ENCODE measurements at places on chromosomes 12 and 14.

DNA sequence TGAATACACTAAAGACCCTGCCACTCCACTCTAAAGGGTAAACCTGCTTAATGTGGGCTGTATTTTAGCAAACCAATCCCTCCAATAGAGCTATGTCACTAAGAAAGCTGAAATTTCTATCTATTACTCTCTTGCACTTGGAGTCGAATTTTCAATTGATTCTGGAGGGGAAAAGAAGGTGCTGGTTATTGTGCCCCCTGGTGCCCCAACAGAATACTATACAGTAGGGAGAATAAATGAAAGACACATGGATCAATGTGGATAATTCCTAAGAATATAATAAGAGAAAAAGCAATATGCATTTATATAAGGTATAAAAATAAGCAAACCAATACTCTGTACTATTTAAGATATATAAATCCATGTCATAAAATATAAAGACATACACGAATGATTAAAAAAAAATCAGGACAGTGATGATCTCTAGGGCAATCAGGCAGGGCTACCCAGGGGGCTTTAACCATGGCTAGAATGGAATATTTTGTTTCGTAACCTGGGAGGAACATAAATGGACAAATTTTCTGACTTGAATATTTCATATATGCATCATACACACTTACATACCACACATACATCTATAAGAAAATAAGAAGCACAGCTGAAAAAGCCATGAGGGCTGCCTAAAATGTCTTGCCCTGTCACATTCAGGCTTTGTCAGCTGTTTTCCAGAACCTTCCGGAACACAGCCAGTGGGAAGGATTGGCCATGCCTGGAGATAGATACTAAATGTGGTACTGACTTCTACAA lies 54.4 kb downstream of the EFCAB11 start:
- DNase-seq: no peak

DNA sequence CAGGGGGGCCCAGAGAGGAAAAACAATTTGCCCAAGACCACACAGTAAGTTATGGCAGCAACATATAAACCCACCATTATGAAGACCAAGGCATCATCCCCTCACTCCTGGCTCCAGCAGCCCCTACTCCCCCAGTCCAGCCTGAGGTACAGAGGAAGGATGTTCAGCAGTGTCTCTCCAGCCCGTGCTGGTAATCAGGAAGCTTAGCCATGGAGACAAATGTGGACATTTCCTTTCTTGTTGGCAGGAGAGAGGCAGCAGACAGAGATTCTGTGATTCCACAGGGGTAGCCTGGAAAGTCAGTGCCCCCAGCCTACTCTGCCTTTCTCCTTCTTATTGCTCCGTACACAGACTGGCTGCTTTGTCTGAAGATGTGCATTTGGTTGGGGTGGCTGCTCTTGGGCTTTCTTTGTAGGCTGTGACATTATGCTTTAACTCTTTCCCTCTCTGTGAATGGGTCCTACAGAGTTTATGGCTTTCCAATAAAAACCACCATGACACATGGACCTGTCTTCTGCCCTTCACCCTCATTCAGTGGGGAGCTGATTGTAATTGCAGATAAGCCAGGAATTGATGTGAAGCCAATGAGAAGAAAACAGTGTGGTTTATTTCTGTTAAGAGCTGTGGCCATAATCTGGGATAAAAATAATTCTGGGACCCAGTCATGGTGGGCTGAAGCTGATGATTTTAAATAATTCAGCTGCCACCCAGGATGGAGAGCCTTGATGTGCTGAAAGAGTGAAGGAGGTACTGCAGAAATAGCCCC lies 3.4 kb downstream of the RPH3A start:
- no peak for DNase-seq

- DNase-seq: no peak
These were observed 40.7 kb downstream of the WNK1 start for GRCh38 chr12:793037-793436.

GRCh38 chr12:20368114-20368650 lies at the start of gene PDE3A:
TSS of gene PDE3A (plus strand) at chr12:20368537. CDS start at chr12:20369285, 748 bp downstream.
- DNase-seq: no peak

GRCh38 chr14:77580477-77580876 lies 36.0 kb downstream of the SPTLC2 start:
- DNase-seq: no peak

DNA sequence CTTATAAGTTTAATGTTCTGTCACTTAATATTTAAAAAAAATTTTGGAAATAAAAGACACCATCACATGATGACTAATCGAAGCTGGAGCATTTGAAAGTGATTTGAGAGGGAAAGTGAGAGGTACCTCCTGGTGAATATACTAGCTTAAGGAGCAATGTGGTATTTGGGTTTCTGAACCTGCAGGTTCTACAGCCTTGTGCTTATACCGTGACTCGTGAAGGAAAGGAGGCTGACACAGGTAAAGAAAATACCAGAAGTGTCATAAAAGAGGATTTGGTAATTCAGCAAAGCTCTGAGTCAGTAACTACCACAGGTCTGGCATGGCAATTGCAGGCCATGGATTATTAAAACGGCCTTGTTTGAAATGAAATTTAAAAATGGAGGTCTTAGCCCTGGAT lies 151.0 kb downstream of the SLC38A4 start:
- no peak for DNase-seq

DNA sequence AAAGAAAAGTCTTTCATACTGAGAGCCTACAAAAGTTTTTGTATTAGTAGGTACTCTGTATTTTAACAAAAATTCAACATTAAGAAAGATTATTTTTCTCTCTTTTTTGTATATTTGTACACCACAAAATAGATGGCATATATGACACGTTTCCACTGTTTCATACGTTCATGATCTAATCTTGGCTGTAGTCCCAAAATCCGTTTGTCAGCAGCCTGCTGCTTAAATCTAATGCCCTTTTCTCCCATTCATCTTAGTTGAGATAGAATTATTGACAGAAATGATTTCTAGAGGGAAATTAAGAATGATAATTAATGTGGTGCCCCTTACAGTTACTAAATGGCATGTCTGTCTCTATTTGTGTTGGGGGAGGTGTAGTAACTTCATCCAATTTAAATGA lies 140.7 kb upstream of the NOVA1 start:
- no peak for DNase-seq

- no peak for DNase-seq
These were observed 357.1 kb upstream of the SFSWAP start for GRCh38 chr12:131353826-131354225.

DNA sequence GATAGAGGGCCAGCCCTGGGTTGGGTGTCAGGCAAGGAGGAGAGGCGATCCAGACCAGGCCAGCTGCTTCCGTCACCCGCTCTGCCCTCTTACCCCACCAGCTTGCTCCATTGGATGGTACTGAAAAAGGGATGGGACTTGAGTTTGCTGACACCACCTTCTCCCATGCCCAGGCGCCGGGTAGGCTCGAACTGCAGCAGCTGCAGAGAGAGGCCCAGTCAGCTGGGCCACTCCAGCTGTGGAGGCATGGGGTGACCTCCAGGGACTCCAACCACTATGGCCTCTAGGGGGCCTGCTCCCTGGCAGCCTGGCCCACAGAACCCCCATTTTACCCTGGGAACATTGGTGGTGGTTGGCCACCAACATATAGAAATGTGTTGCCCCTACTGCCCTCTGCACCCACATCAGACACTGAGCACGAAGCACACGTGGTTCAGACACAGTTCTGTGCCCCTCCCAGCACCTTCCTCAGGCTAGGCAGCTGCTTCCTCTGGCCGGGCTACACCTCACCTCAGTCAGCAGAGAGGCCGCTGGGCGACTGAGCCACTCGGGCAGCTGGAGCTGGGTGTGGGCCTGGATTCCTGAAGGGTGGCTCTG lies 16.0 kb downstream of the RPS6KL1 start:
- no peak for DNase-seq

DNA sequence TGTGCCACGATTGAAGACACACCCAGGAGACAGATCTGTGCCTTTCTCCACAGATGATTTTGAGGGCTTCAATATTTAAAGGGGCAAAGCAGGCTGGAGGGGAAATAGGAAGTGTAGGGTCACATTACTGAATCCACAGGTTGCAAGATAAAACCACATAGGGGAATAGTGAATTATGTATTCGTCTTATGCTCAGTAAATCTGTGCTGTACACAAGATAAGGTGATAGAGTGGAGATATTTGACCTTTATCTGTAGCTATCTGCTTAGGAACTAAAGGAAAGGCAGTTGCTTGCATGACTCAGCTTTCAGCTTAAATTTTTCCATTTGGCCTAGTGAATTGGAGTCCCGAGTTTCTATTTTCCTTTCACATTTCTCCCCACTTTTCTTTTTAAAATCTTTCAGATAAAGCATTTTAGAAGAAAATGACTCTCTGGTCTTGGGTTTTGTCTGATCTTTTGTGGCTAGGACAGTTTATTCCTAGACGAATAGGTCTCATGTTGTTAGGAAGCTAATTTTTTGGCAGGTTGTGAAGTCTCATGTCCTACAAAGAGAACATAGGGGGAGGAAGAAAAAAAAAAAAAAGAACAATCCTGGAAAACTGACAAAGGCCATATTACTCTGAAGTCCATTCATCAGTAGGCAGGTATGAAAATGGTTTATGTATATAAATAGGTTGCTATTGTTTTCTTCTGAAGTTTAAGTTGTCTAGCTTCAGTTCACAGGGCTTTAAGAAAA lies 55.4 kb downstream of the FBXO33 start:
- no peak for DNase-seq

- DNase-seq: peak; percentile 82
These were observed 731 bp downstream of the PYM1 start for GRCh38 chr12:55926738-55927587.

GRCh38 chr12:8446642-8447547 lies 8.9 kb upstream of the CLEC6A start:
- DNase-seq: no peak

- no peak for DNase-seq
These were observed 613 bp downstream of the ARHGEF40 start for GRCh38 chr14:21070610-21071224.

DNA sequence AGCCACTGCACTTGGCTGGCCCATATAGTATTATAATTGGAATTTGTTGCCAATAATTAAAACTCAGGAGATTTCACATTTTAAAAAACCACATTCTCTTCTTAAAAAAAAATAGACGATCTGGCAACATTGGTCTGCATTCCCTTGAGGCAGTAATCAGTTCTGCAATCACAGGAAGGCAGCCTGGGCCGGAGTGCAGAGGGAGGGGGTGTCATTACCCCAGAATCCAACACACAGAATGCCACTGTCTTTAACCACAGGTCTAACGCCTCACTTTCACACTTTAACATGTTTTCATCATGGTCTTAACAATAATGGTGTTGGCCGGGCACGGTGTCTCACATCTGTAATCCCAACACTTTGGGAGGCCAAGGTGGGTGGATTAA lies 100.1 kb downstream of the SCARB1 start:
- DNase-seq: no peak

DNA sequence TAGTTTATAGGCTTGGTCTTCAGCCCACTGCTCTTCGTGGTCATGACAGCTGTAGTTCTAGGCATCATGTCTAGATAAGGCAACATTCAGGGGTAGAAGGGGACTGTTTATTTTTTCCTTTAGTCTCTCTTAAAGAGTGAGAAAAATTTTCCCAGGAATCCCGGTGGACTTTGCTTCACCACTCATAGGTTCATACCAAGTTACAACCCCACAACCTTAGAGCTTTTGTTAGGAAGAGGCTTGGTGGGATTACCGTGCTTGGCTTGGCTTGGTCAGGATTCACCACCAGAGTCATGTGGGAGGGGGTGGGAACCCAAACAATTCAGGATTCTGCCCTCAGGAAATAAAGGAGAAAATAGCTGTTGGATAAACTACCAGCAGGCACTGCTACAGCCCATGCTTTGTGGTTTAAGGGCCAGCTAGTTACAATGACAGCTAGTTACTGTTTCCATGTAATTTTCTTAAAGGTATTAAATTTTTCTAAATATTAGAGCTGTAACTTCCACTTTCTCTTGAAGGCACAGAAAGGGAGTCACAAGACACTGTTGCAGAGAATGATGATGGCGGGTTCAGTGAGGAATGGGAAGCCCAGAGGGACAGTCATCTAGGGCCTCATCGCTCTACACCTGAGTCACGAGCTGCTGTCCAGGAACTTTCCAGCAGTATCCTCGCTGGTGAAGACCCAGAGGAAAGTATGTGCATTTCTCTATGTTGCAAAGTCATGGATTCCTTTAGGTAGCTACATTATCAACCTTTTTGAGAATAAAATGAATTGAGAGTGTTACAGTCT lies 25.9 kb upstream of the PAPLN start:
- DNase-seq: no peak

DNA sequence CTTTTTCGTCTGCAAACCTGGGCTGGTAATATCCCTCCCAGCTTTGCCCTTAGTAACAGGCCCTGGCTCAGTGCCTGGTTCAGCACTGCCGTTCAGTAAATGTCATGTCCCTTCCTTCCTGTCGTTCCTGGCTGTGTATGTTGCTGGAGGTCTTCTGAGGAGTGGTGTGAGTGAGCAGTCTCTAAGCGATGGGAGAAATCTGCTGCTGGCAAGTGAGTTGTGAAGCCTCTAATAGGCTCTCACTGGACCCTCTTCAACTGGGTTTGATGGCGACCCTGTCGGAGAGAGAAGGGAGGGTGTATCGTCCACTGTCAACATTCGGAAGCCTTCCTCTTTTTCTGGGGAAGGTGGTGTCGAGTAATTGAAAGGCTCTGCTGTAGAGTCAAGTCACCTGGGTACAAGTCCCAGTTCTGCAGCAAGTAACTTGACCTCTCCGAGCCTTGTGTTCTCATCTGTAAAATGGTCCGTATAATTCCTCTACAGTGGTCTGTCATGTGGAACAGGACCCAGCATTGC lies 62.8 kb downstream of the HRK start:
- no peak for DNase-seq

GRCh38 chr12:79441534-79441933 lies 249.2 kb downstream of the PAWR start:
- DNase-seq: no peak

GRCh38 chr12:32198555-32198954 lies 91.9 kb downstream of the BICD1 start:
- no peak for DNase-seq

- DNase-seq: no peak
These were observed 36.9 kb downstream of the ATP2A2 start for GRCh38 chr12:110317911-110318310.

DNA sequence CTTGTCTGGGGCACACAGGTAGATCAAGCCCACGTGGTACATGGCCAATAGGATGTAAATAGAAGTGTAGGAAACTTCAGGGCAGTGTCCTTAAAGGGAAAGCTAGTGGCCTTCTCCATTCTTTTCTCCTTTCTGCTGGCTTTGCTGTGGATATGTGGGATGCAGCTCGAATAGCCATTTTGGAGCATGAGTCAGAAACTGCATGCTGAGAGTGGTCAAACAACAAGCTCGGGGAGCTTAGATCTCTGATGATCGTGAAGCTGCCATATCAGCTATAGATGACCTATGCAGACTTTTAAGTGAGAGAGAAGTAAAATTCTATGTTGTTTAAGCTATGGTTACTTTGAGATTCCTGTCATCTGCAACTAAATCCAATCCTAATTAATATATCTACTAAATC lies 241.3 kb upstream of the DAAM1 start:
- no peak for DNase-seq

All from stimulated activated CD8-positive, alpha-beta memory T cell treated with anti-CD3 and anti-CD28 coated beads, Interleukin-4, amount 100 ng/mL, for 4 hours (primary cell).